ENCODE measurements at places on chromosomes 6 and 20.

- no peak for DNase-seq
Observed at GRCh38 chr6:53320964-53321363, 27.8 kb downstream of the ELOVL5 start.

DNA sequence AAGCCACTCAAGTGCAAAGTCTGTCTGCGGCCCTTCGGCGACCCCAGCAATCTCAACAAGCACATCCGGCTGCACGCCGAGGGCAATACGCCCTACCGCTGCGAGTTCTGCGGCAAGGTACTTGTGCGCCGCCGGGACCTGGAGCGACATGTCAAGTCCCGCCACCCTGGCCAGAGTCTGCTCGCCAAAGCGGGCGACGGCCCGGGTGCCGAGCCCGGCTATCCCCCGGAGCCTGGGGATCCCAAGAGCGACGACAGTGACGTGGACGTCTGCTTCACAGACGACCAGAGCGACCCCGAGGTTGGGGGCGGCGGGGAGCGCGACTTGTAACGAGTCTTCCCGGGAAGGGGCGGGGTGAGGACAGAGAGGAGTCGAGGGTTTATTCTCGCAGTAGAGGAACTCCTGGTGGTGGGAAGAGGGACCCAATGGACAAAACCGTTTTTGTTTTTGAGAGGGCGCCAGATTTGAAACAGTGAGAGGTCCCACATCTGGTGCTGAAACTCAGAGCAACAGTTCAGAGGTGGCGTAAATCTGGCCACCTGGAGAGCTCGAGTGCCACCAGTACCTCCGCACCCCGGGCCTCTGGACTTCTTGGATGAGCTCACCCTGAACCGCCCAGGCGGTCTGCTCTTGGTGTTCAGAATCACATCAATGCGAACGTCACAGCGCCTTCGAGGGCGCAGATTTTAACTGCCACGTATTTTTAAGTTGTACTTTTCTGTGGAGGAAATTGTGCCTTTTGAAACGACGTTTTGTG is 8.0 kb downstream of the PRDM13 start:
- no peak for DNase-seq

- DNase-seq, result no peak
Observed at GRCh38 chr20:59788811-59789397, 144.5 kb downstream of the SYCP2 start.

DNA sequence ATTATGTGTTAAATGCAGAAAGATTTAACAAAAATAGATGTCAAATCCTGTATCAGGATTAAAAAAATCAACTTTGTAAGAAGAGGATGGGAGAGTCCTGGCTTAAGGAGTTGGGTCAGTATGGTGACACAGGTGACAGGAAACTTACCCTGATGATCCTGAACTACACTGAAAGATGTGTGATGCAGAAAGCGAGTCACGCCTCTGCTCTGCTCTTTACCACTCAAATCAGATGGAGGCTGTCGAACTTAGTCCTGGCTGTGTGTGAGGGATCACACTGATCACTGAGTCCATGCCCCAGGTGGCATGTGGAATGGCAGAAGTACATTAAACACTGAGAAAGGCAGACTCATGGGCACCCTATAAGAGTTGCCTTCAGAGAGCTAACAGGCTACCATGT is 92.9 kb downstream of the GJA10 start:
- no peak for DNase-seq

- no peak for DNase-seq
Observed at GRCh38 chr6:65399355-65400084, 307.5 kb downstream of the EYS start.

GRCh38 chr6:169225887-169226286 is 27.8 kb downstream of the THBS2 start:
- DNase-seq, result no peak

DNA sequence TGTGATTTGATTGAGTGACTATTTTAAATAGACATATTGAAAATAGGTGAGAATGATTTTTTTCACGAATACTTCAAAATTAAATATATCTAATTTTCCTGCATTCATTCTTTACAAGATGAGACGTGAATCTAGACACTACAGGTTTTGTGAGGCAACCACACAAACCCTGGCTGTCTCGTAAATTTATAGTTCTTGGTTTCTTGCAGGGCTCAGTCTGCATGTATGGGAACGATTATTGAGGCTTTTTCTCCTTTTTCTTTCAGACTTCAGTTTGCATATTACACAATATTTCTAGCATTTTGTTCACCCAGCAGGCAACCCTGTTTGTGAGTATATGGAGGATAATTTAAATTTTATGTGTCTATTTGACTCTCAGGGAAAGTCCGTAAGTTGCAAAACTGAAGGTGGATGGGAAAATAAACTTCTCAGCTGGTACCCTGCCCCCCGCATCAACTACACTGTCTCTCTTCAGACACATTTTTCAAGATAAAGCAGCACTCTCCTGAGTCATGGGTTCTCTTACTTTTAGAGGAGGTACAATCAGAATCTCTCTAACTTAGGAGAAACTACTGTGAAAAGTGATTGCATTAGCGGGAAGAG is 1349.3 kb downstream of the GRIK2 start:
- no peak for DNase-seq

GRCh38 chr6:87257565-87257964 is 64.8 kb upstream of the SMIM8 start:
- DNase-seq, result no peak

GRCh38 chr6:170072246-170072645 is 218.6 kb downstream of the DLL1 start:
- DNase-seq, result no peak

- no peak for DNase-seq
Observed at GRCh38 chr6:56541741-56542360, 100.8 kb downstream of the DST start.

GRCh38 chr20:38227420-38228360 is 32.8 kb downstream of the KIAA1755 start:
- DNase-seq, result no peak

- no peak for DNase-seq
Observed at GRCh38 chr20:3312940-3313682, 74.1 kb upstream of the SLC4A11 start.

Measured in renal cortex interstitium (tissue), 15 donors.